ENCODE measurements at places on chromosomes 7 and 10.

- DNase-seq = no peak
Measured at GRCh38 chr10:37803269-37803668, 54.1 kb downstream of the ZNF248 start.

- DNase-seq = no peak
Measured at GRCh38 chr10:113554214-113554613, 1.4 kb downstream of the HABP2 start.

DNA sequence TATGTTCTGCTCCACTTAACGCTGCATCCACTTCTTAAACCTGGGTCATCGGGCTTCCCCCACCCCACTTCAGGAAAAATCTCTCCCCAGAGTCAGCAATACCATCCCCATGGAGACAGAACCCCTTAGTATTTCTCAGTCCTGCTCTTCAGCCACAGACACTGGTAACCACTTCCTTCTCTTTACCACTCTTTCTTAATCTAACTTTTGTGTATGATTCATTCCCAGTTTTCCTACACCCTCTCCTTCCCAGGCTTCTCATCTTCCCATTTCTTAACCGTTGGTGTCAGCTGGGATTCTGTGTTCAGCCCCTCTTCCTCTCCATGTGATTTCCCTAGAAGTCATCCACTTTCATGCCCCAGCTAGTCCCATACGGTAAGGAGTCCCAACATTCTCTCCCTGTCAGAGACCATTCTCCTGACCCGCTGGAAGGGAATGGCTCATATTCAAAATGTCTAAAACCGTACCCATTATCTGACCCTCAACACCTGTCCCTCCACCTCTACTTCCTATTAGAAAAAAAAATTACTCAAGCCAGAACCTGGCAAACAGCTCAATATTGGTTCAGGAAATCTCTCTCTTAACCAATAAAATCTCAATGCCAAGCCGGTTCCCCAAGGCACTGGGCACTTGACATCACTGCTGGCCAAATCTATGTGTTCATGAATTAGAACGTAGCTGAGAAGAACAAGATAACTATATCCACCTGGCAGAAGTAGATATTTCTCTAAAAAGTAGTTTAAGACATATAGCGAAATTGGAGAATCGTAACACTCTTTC is 89.4 kb downstream of the DGKI start:
- DNase-seq = no peak

GRCh38 chr10:73817826-73818225 is 6.4 kb upstream of the NDST2 start:
- no peak for DNase-seq

DNA sequence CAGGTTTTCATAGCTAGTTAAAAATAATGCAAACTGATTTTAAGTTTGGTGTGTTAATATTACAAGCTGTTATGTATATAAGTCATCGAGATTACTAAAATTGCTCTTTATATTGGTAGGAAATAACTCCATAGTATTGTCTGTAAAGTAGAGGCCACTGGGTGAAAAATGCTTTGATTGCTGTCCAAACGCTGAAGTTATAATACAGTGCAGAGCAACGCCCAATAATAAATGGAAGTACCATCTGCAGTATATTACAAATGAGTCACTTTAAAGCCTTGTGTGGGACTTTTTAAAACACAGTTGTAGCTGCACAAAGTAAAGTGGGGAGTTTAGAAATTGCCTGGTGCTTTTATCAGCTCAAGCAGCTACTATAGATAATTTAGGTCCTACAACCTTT is 196.1 kb downstream of the NXPH1 start:
- DNase-seq = no peak

- DNase-seq = no peak
Measured at GRCh38 chr10:7610651-7611389, 55.9 kb downstream of the ITIH5 start.
